ENCODE measurements at places on chromosomes 16 and 17. TPM values are rescaled to one million over a fixed set of nuclear protein-coding genes. Genes with fewer than 3 reads are reported as not detected.

- DNase-seq = peak; percentile 77
- no peaks in the 10 kb centered on the region for H3K27me3 ChIP-seq
- no peak overlapping the region for H3K27ac ChIP-seq
- H3K4me3 ChIP-seq = no peak overlapping the region
Observed at GRCh38 chr17:27651411-27652345, 20.7 kb downstream of the LGALS9 start.

- H3K4me1 ChIP-seq = peaks cover 21% of the 10 kb centered on the region
- H3K27me3 ChIP-seq = no peaks in the 10 kb centered on the region
- no peak overlapping the region for H3K27ac ChIP-seq
- H3K36me3 ChIP-seq = peaks cover 3% of the 10 kb centered on the region
- no peak overlapping the region for H3K4me3 ChIP-seq
Observed at GRCh38 chr16:27698266-27698665, 148.3 kb downstream of the KATNIP start.

The C16orf89 gene
- 1.4 TPM for total RNA-seq

The MYH2 gene
- total RNA-seq = 1.5 TPM

The MPP2 gene
- total RNA-seq = 31.4 TPM

The ATP6V0A1 gene
- total RNA-seq = 55.2 TPM

GRCh38 chr16:73198481-73198880 lies 150.6 kb upstream of the ZFHX3 start:
- H3K27ac ChIP-seq = no peak overlapping the region
- no peaks in the 10 kb centered on the region for H3K36me3 ChIP-seq

Data from WTC11 (cell line).